ENCODE measurements at places on chromosomes 13 and 19. TPM values are rescaled to one million over a fixed set of nuclear protein-coding genes. Genes with fewer than 3 reads are reported as not detected.
A peak's percentile ranks its signal among the peaks of the same experiment; 100 is the strongest.

DNA sequence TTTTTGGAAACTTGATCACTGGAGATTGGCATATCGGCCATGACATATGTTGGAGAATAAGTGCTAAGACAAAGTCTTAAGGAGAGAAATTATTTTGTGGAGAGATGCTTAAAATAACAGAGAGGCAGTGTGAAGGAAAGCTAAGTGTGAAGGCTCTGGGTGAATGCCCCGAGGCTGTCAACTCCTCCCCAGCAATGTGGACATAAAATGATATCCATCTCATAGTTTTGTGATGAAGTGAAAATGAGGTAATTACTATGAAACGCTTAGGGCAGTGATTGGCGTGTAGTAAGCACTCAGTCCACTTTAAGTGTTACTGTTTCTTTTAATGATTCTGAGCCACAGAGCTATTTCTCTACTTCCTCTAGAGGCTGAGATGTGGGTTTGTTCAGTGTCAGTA, 195.8 kb upstream of the KLF12 start:
- no peaks in the 10 kb centered on the region for H3K4me1 ChIP-seq
- no peaks in the 10 kb centered on the region for H3K27me3 ChIP-seq
- H3K27ac ChIP-seq = no peak overlapping the region

DNA sequence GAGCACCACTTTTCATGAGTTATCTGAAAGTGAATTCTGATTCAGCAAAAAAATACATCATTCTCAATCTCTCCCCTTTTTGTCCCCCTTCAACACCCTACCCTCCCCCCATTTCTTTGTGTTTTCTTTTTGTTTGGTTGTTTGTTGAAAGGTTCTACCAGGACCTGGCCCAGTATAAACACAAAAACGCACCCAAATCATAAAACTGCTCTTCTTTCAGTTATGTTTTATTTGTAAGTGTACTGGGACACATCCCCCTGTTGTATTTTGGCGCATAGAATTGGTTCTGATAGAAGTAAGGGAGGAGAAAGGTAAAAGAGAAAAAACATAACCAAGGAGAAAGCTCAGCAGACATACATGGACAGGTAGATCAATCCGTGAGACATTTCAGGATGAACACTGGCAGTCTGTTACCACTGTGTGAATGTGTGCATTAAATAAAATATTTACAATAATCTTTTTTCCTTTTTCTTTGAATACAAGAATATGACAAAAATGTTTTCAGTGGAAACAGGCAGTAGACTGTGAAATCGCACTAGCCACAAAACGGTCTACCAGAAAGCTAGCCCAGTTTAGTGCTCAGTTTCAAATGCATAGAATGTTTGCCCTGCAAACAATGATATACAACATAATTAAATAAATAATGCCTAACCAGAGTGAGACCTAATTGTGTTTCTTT, 4.2 kb downstream of the POU4F1 start:
- no peak overlapping the region for H3K27ac ChIP-seq
- H3K4me1 ChIP-seq = no peaks in the 10 kb centered on the region
- DNase-seq = no peak
- no peaks in the 10 kb centered on the region for H3K27me3 ChIP-seq
- no peak overlapping the region for H3K4me3 ChIP-seq
- peaks cover 31% of the 10 kb centered on the region for H3K36me3 ChIP-seq

GRCh38 chr13:110533771-110534670, 27.5 kb downstream of the RAB20 start:
- H3K4me1 ChIP-seq = peaks cover 7% of the 10 kb centered on the region
- H3K27me3 ChIP-seq = no peaks in the 10 kb centered on the region
- H3K36me3 ChIP-seq = no peaks in the 10 kb centered on the region

- no peaks in the 10 kb centered on the region for H3K36me3 ChIP-seq
- DNase-seq = no peak
- H3K27ac ChIP-seq = no peak overlapping the region
- H3K4me3 ChIP-seq = no peak overlapping the region
These were observed 878.6 kb upstream of the PCDH20 start for GRCh38 chr13:62294244-62294643.

DNA sequence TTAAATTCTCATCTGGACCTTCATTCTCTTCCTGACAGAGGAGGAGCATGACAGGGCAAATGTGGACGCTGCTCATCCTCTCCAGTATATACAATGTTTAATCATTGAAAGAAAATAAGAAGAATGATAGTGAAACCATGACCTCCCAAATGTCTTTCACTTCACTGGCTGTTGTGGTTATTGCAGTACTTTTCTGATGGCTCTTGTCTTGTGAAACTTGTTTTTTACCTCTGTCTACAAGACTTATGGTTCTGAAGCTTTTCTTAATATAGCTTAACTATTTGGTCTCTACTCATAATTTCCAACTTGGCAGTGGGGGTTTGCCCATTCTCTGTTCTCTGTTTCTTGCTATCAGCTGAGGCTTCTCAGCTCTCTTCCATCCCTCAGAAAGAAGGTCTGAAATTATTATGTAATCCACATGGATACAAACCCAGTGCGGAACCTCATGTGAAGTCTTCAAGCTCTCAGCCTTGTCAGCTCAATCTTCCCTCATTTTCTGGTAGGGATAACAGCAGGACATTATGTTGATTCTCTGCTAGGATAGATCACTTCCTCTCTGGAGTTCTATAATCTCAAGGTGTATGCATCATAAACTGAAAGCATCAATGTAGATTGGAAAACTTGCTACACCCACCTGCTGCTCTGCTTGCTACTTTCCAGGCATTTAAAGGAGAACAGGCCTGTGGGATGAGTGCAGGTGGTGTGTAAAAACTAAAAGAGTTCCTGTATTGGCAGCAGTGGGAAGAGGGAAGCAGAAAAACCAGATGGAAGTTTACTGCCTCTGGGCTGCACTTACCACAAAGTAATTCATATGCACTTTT, 250.3 kb upstream of the HTR2A start:
- no peak overlapping the region for H3K27ac ChIP-seq
- no peaks in the 10 kb centered on the region for H3K4me1 ChIP-seq
- no peak for DNase-seq
- no peak overlapping the region for H3K4me3 ChIP-seq
- no peaks in the 10 kb centered on the region for H3K36me3 ChIP-seq

- no peaks in the 10 kb centered on the region for H3K4me1 ChIP-seq
- H3K27me3 ChIP-seq = no peaks in the 10 kb centered on the region
- no peak overlapping the region for H3K4me3 ChIP-seq
- no peak for DNase-seq
These were observed 69.1 kb downstream of the RBM26 start for GRCh38 chr13:79336966-79337365.

DNA sequence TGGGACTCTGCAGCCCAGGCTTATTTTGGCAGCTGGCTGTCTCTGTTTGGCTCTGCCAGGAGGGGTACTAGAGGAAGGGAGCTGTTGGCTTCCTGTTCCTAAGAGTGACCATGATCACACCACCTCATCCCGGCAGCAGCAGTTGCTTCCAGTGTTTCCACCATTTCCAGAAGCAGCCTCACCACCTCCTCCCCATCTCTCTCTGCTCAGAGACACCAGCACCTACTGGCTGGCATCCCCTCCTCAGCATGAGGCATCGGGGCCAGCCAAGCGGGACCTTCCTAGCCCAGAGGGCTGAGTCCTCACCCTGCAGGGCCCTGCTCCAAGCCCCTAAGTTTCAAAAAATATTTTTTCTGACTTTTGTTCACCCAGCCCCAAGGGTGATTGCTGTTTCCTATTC, 59.0 kb downstream of the NUFIP1 start:
- H3K36me3 ChIP-seq = no peaks in the 10 kb centered on the region
- H3K27ac ChIP-seq = no peak overlapping the region
- H3K4me1 ChIP-seq = peaks cover 5% of the 10 kb centered on the region
- no peak for DNase-seq
- no peaks in the 10 kb centered on the region for H3K27me3 ChIP-seq

GRCh38 chr19:41796901-41797300, 514 bp downstream of the CEACAM3 start:
- no peak overlapping the region for H3K4me3 ChIP-seq
- DNase-seq = no peak
- H3K36me3 ChIP-seq = no peaks in the 10 kb centered on the region
- H3K27ac ChIP-seq = no peak overlapping the region

DNA sequence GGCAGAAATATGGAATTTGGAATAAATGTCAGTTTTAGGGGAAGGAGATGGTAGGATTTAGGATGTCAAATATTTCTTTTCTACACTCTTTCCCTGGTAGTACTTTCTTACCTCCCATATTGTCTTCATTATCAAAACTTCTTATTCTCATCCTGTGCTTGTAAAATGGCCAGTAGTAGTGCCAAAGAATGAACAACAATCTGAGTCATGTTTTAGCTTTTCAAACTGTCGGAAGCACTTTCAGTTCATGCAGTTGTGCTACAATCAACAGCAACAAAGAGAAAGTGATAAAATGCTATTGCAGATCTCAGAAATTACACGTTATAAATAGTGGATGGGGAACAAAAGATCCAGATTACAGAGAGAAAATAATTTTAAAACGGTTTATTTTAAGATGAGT, 193.7 kb upstream of the RXFP2 start:
- DNase-seq = no peak
- H3K4me3 ChIP-seq = no peak overlapping the region
- H3K27me3 ChIP-seq = no peaks in the 10 kb centered on the region

- no peaks in the 10 kb centered on the region for H3K27me3 ChIP-seq
- H3K4me3 ChIP-seq = no peak overlapping the region
- H3K4me1 ChIP-seq = peaks cover 4% of the 10 kb centered on the region
- H3K27ac ChIP-seq = no peak overlapping the region
These were observed 6.0 kb upstream of the UBL3 start for GRCh38 chr13:29856426-29856825.

- H3K27me3 ChIP-seq = no peaks in the 10 kb centered on the region
- no peak overlapping the region for H3K4me3 ChIP-seq
- peak; percentile 49 for DNase-seq
- no peak overlapping the region for H3K27ac ChIP-seq
- H3K4me1 ChIP-seq = no peaks in the 10 kb centered on the region
These were observed 4.1 kb downstream of the ACP4 start for GRCh38 chr19:50794074-50794875.

DNA sequence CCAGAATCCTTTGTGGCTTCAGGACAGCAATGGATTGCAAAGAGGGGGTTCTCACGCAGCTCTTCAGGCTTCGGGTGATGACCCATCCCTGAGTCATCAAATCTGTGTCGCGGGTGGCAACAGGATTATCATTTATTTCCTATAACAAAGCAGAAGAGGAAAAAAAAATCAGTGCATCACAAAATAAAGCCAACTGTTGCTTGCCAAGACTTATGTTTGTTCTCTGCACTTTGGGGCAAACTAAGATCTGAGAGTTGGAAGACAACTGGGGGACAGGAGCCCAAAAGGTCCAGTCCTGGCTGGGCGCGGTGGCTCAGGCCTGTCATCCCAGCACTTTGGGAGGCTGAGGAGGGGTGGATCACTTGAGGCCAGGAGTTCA, 6.4 kb downstream of the GNA15 start:
- no peaks in the 10 kb centered on the region for H3K36me3 ChIP-seq
- peak overlapping the region; percentile 70 for H3K27ac ChIP-seq
- H3K4me1 ChIP-seq = peaks cover 4% of the 10 kb centered on the region
- H3K27me3 ChIP-seq = no peaks in the 10 kb centered on the region

DNA sequence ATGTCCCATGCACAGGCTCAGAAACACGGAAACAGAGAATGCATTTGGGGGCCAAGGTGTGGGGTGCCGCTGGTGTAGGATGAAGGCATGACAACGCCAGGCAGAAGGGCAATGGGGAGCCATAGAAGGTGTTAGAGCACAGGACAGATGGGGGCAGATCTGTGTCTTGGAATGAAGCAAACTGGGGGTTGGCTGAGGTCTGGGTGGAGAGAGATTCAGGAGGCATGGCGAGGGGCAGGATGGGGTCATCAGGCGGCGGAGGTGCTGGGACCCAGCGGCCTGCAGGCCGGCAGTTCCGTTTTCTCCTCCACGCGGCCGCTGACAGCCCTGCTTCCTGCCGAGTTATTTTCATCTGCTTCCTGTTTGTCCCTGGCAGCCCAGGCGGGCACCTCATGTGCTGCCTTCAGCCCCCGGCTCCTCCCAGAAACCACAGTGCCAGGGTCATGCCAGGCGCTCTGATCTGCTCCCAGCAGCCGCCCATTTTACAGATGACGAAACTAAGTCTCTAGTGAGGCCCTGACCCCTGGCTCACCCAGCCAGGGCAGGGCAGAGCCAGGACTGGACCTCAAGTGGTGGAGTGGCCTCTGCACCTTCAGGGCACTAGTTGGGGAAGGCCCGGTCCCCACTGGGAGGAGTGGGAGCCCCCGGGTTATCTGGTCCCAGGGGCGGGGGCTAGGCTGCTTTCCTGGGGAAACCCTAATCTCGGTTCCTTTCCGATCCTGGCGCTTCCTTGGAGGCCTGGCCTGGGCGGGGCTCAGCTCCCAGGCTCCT, 2.2 kb downstream of the ARHGAP45 start:
- no peak overlapping the region for H3K27ac ChIP-seq
- DNase-seq = no peak
- peaks cover 34% of the 10 kb centered on the region for H3K27me3 ChIP-seq
- H3K4me3 ChIP-seq = no peak overlapping the region
- no peaks in the 10 kb centered on the region for H3K36me3 ChIP-seq

- no peaks in the 10 kb centered on the region for H3K27me3 ChIP-seq
- H3K36me3 ChIP-seq = peaks cover 8% of the 10 kb centered on the region
- peaks cover 6% of the 10 kb centered on the region for H3K4me1 ChIP-seq
- DNase-seq = no peak
These were observed 22.0 kb downstream of the MPND start for GRCh38 chr19:4365341-4365740.

DNA sequence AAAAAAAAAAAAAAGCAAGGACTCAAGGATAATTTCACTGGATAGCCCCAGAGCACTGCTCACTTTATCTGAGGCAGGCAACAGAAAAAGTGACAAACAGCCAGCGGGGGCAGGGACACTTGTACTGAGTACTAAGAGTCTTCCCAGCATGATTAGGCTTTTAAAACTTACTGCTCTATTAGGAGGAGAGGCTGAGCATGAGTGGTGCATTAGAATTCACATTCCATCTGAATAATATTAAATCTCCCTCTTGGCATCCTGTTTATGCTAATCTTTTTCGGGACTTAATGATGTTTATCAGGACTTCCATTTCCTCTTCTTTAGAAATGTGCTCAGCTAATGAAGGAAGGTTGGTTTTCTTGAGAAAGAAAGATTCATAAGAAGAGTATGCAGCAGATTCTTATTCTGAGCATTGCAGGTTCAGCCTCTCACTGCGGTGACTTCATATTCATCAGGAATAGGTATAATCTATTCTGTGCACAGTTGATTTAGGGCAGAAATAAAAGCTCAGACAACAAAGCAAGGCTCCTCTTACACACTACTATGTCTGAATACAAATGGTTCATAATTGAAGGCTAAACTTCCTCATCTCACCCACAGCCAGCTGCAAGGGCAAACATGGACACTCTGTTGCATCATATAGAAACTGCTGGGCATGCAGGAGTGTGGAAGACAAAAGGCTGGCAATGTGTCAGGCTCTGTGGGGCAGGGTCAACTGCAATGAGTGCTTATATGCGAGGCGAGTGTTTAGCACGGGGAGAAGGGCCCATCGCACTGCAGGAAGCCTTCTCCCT, 107.0 kb downstream of the KL start:
- peaks cover 30% of the 10 kb centered on the region for H3K4me1 ChIP-seq
- DNase-seq = no peak
- H3K27ac ChIP-seq = no peak overlapping the region
- peaks cover 54% of the 10 kb centered on the region for H3K36me3 ChIP-seq
- H3K27me3 ChIP-seq = no peaks in the 10 kb centered on the region

The ZNF536 gene
- 14.2 TPM for total RNA-seq

The MCEMP1 gene
- total RNA-seq = not detected

The RAB3A gene
- 2.7 TPM for total RNA-seq

The IL4I1 gene
- total RNA-seq = not detected

The PDX1 gene
- not detected for total RNA-seq

The PSG11 gene
- total RNA-seq = not detected

The PSG5 gene
- total RNA-seq = not detected

The HPN gene
- not detected for total RNA-seq

The ZNF568 gene
- total RNA-seq = 17.0 TPM

The NTN5 gene
- total RNA-seq = 151 TPM

The CLEC17A gene
- total RNA-seq = 0.04 TPM

The NCCRP1 gene
- total RNA-seq = 7.8 TPM

The CERS1 gene
- total RNA-seq = 6.1 TPM

Measured in SJCRH30 (cell line).